Suprapubic skin (tissue), 4 donors: ENCODE measurements at places on chromosomes 4 and X.

- peaks cover 8% of the 10 kb centered on the region for H3K4me1 ChIP-seq
- H3K27me3 ChIP-seq = no peaks in the 10 kb centered on the region
- no peak for DNase-seq
These were observed 1.0 kb upstream of the PIN4 start for GRCh38 chrX:72180539-72180938.

GRCh38 chrX:7362111-7362510 lies 214.2 kb upstream of the PUDP start:
- H3K4me1 ChIP-seq = no peaks in the 10 kb centered on the region
- H3K27ac ChIP-seq = no peak overlapping the region
- H3K36me3 ChIP-seq = no peaks in the 10 kb centered on the region
- no peak overlapping the region for H3K4me3 ChIP-seq

DNA sequence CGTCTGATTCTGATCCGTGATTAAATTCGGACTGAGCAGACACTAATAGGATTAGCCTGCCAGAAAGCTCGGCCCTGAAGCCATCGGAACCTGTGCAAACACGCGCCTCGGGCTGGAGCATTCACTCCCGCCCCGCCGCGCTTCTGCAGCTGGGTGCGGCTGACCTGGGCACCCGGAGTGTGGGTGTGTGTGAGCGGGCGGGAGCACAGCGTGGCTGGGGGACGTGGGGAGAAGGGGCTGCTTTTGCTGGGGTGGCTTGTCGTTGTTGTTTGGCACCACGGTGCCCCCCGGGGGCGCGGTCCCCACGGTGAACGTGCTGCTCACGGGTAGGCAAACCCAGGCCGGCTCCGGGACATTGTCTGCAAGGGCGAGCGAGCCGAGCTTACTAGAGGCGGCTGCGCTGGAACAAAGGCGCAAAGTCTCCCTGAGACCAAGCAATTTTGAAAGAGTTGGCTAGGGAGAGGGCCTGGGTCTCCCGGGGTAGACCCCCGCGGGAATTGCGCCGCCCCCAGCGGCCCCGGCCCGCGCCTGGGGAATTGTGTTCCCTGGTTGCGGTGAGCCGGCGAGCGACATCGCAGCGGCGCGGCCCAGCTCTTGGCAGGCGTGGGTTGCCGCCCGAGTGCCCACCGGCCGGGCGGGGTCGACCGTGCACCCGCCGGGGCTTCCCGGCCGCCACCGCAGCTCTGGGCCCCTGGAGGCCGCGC lies 1.4 kb downstream of the MAMLD1 start:
- no peaks in the 10 kb centered on the region for H3K36me3 ChIP-seq
- H3K27ac ChIP-seq = peak overlapping the region; percentile 84
- peak overlapping the region; percentile 64 for H3K4me3 ChIP-seq
- H3K4me1 ChIP-seq = peaks cover 16% of the 10 kb centered on the region
- no peaks in the 10 kb centered on the region for H3K27me3 ChIP-seq

DNA sequence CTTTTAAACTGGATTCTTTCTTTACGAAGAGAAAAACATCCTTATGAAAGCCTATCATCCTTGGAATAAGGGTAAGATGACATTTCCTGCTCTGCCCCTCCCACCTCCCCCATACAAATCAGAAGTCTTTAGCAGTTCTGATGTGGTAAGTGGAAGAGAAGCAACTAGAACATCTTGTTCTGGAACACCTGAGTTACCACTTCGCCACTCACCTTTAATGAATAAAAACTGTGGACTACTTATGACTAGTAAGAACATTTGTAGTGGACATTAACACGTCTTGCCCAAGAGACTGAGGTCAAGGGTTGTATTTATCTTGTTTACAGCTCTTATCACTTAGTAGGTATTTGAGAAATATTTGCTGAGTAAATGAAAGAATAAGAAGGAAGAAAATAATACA lies 4.3 kb downstream of the XKRX start:
- no peaks in the 10 kb centered on the region for H3K27me3 ChIP-seq
- H3K27ac ChIP-seq = no peak overlapping the region
- no peak for DNase-seq
- peaks cover under 1% of the 10 kb centered on the region for H3K4me1 ChIP-seq
- no peaks in the 10 kb centered on the region for H3K36me3 ChIP-seq

DNA sequence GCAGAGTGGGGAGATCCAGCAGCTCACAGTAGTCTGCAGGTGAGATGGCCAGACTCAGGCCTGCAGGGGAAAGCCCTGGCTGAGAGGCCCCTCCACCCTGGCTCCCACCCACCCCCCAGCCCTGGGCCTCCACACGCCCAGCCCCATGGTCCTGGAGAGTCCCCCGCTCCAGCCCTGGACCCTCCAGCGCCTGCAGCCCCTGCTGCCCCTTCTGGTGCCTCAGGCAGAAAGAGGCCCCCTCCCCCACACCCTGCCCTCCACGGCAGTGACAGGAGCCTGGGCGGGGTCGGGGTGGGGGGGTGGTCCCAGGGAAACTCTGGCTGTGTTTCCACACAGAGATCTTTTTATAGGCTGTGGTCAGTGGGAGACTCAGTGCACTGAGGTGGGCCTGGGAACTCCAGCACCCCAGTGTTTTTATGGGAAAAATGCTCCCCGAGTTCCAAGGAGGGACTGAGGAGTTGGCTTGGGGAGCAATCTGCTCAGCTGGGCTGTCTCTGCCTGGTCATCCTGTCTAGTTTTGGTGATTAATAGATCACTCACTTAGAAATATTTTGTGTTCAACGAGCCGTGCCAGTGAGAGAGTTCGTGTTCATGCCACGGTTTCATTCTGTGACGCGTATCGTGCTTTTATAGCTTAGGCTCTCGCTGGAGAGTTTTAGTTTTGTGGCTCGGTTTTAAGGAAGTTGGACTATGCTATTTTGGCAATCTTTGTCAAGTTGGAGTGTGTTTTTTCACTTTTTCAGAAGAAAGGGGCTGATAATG lies 53.1 kb upstream of the HGFAC start:
- H3K36me3 ChIP-seq = no peaks in the 10 kb centered on the region
- H3K27me3 ChIP-seq = no peaks in the 10 kb centered on the region
- DNase-seq = peak; percentile 74

- H3K27ac ChIP-seq = no peak overlapping the region
- no peaks in the 10 kb centered on the region for H3K4me1 ChIP-seq
- no peaks in the 10 kb centered on the region for H3K27me3 ChIP-seq
- no peak for DNase-seq
- no peaks in the 10 kb centered on the region for H3K36me3 ChIP-seq
These were observed 435.2 kb upstream of the CTSO start for GRCh38 chr4:156388826-156389225.

- peak overlapping the region; percentile 8 for H3K27ac ChIP-seq
- no peaks in the 10 kb centered on the region for H3K27me3 ChIP-seq
- H3K4me1 ChIP-seq = no peaks in the 10 kb centered on the region
- H3K4me3 ChIP-seq = no peak overlapping the region
These were observed 8.1 kb upstream of the KLHL2 start for GRCh38 chr4:165199286-165199685.

DNA sequence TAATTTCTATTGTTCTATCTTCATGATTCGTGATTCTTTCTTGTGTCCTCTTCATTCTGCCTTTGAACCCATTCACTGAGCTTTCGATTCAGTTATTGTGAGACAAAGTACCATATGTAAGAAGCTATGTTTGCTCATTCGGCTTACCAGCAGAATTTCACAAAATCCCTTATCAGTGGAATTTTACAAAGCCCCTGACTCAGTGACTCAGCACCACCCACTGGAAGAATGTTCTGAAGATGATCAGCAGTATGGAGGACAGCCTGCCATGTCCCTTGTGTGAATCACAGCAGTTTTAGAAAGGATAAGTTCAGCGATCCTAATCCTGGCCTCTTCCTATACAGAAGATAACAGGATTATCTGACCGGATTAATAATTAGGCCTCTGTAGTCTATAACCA lies 5.8 kb upstream of the UXT start:
- DNase-seq = no peak
- H3K4me1 ChIP-seq = no peaks in the 10 kb centered on the region
- no peak overlapping the region for H3K27ac ChIP-seq
- no peak overlapping the region for H3K4me3 ChIP-seq
